SK-N-DZ (cell line): ENCODE measurements at places on chromosomes 2 and 18.

DNA sequence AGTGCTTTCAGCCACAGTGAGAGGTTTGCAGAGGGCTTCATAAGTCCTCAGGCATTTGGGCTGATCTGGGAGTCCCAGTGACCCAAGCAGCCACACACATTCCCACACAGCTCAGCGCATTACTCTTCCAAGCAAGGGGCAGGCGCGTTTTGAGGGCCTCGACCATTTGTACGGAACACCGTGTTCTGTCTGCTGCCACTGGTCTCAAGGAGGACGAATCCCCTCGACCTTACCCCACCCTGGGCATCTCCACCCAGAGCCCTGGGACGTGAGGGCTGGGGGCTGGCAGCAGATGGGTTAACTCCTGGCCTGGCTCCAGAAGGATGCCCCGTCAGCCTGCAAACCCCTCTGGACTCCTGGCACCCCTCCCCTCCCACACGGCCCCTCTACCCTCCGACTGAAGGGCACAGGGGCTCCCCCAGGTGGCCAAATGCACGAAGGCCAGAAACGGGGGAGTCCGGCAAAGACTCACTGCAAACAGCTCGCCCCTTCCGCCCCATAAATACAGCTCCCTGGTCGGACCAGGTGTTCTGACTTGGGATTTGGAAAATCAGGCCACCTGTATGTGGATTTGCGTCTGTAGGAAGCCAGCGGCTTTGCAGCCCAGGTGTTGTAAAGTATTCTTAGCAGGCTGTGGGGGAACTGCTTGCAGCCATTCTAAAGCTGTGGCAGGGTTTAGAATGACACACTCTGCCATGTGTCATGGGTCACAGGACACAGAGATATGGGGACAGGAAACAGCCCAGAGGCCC is 33.6 kb upstream of the PTMA start:
- DNase-seq, result peak; percentile 76

DNA sequence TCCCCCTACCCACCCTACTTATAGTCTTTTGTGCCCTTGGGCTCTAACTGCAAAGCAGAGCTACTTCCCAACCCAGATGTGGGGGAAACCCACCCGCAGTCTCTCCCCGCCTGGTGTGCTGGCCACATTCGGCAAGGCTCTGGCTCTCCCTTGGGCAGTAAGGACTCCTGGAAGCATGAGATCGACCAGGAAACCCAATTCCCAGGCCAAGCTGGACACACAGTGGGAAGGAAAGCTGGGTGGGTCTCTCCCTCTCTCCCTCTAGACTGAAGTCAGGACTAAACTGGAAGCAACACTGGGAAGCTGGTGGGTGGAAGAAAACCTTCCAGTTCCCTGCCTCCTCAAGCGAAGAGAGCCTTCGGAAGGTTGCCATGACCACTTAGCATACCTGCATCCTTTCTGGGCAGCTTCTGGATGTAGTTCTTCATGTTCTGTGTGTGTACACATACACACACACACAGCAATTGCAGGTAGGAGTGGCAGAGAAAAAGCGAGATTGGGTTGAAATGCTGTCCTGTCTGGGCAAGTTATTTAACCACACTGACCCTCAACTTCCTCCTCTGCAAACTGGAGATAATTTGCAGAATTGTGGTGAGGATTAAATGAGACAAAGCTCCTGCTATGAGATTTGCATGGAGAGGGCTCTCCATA is 33.9 kb downstream of the ZBTB7C start:
- DNase-seq, result no peak

DNA sequence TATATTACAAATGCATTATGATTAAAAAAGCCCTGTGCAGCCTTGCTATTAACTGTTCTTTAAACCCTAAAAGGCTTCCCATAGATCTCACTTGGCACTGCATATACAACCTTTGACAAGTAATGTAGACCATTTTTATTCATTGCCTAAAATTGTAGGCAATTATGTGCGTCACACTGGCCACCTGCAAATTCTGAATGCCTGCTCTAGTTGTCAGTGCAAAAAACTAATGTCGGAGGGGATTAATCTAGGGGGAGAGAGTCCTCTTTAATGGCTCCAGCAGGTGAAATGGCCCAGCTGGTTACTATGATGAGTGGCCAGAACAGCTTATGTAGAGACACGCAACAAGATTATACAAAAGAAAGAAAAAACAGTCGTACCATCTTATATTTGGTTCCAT is 123.2 kb downstream of the OLA1 start:
- DNase-seq, result no peak

DNA sequence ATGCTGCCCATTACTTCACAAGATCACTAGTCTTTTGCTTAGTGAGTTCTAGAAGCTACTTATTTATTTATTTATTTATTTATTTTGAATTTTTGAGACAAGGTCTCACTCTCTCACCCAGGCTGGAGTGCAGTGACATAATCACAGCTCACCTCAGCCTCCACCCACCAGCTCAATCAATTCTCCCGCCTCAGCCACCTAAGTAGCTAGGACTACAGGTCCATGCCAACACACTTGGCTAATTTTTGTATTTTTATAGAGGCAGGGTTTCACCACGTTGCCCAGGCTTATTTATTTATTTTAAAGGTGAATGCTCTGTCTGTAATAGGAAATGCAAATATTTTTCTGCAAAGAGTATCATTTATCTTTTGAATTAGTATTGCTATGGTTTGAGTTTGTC is 67.7 kb downstream of the ATAD2B start:
- no peak for DNase-seq

- no peak for DNase-seq
These were observed 5.1 kb downstream of the PKDCC start for GRCh38 chr2:42052702-42053481.

DNA sequence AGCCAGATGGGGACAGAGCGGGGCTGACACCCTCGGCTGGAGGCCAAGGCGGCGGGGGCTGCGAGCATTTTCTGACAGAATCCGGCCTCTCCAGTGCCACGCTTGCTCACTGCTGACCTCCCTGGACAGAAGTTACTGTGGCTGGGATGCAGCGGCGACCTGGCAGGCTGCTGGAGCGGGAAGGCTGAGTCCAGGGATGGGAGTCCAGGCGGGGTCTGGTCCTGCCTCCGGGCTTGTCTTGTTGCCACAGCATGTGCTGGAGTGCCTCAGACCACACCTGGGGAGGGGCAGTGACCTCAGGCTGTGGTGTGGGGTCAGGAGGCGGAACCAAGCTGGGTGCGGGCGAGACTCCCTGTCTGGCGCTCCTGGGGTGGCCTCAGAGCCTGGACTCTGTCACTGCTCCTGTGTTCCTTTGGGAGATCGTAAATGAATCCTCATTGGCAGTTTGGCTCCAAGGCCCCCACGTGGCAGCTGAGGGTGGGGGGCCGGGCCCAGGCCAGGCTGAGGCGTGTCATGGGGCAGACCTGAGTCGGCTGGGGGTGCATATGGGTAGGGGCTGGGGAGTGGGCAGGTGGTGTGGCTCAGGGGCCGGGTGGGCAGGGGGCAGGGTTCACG is 5.5 kb downstream of the BOK start:
- DNase-seq, result peak; percentile 85

DNA sequence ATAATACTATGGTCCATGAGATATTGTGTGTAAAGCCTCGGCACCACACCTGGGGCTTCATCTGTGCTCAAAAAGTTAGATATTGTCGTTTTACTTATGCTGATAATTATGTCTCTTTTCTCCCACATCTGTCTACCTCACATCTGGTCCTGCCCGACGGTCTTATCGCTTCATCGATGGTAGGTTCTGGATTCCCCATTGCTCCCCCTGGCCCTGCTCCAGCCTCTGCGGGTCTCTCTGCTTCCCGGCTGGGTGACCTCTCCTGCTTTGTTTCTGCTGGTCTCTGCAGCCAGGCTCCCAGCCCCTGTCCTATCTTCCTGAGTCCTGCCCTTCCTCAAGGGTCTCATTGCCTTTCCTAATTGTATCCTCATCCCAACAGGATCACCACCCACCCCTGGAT is 294.2 kb downstream of the NDUFA10 start:
- no peak for DNase-seq

DNA sequence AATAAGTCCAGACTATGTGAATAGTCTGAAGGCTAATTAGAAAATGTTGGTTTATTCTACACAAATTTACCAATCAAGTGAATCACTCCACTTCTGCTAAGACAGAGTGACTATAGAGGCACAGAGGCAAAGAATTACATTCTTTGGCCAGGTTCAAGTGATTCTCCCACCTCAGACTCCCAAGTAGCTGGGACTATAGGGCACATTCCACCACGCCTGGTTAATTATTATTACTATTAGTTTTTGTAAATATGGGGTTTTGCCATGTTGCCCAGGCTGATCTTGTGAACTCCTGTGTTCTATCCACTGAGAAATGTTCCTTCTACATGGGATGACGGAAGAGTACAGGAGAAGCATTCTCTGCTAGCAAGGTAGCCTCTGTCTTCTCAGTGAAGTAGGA is 37.6 kb upstream of the PSME4 start:
- no peak for DNase-seq

GRCh38 chr2:47725808-47726207 is 57.1 kb upstream of the MSH6 start:
- no peak for DNase-seq

GRCh38 chr2:102442967-102443828 is 20.2 kb downstream of the IL18RAP start:
- DNase-seq, result no peak

DNA sequence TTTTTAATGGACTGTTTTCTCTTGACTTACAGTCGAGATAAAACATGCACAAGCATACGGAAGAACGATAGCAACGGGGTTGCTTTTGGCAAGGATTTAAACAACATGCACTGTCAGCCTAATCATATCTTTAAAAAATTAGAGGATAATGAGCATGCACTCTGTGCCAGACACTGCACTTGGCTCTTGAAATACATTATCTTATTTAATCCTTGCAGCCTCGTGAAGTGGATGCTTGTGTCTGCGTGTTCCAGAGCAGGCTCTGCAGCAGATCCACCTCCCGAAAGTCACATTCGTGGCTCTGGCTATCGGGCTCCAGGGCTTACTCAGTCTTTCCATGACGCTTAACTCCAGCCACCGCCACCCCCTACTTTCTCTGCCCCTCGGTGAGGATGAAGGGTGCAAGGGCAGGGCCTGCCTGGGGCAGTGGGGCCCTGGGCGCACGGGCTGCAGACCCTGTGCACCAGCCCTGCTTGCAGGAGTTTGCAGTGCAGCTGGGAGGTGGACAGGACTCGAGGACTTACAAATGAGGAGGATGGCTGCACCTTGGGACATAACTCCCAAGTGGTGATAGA is 61.7 kb downstream of the ACKR3 start:
- peak; percentile 13 for DNase-seq

GRCh38 chr2:239855863-239856587 is 169.1 kb downstream of the NDUFA10 start:
- no peak for DNase-seq

- no peak for DNase-seq
These were observed 22.1 kb upstream of the OSR1 start for GRCh38 chr2:19380532-19380931.

DNA sequence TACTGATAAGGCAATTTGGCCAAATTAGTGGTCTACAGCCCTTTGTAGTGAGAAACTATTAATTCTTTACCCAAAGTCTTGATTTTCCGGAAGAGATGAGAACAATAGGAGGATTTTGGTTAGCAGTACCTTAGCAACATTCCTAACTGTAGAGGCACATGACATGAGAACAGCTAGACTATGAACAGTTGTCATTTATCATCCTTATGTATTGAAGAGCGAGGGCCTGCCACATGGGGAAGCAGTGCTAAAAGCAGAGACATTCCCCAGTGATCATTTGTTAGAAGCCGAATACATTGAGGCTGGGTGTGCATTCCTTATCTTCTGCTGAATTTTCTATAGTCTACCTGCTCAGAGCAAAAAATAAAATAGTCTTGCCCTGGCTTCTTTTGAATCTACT is 65.2 kb downstream of the RBBP8 start:
- DNase-seq, result no peak

GRCh38 chr2:207437136-207437523 is 92.6 kb upstream of the CREB1 start:
- peak; percentile 87 for DNase-seq

GRCh38 chr2:23564615-23564960 is 179.6 kb downstream of the KLHL29 start:
- DNase-seq, result no peak

- DNase-seq, result no peak
These were observed 174.0 kb upstream of the MYCN start for GRCh38 chr2:15766303-15766861.

DNA sequence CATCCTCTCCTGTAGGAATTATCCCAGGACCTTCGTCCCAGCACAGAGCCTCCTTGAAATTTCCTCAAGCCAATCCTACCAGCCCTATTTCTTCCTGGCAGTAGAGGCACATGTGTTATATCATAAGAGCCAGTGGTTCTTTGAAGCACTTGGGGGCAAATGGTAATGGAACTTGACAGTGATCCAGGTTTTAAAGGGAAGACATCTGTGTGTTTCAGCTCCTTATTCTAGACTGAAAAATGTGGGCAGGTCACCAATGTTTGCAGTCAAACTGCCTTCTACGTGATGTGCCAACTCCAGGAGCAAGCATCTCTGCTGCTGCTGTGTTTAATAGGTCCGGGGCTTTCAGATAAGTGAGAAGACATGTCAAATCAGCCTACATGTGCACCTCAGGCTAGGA is 157.1 kb downstream of the GALNT14 start:
- no peak for DNase-seq

- DNase-seq, result no peak
These were observed 191.0 kb upstream of the TCF4 start for GRCh38 chr18:55778788-55779690.

GRCh38 chr2:179235463-179236108 is 29.0 kb downstream of the SESTD1 start:
- DNase-seq, result no peak

DNA sequence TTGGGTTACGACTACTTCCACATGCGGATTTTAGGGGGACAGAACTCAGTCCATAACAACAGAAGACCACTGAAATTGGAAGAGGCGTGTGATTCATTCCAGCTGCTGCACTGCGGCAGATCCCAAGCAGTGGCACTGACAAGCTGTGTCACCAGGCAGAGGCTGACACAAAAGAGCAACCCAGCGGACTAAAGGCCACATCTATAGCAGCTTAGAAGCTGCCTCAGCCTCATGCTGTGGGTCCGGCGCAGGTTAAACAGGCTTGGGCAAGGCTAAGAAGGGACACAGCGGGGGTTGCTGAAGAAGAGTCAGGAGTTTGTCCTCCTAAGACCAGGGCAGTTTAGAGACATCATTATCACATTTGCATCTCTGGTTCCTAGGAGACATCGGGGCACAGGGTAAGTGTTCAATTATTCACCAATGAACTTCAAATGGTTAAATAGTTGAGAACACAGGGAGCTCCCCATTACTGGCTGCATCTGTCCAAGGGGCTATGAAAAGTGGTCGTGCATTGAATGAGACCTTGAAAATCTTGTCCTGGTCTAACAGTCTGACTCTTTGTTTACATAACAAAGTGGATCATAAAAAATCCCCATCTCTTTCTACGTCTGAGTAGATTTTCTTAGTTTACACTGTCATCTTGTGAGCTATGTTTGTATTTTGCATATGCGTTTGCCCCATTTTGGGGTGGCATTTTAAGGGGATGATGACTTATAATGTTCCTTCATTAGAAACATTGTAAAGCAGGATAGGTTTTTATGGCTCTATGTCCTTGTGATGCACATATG is 162.3 kb upstream of the TRIB2 start:
- DNase-seq, result peak; percentile 33

GRCh38 chr2:45946023-45946422 is 294.5 kb downstream of the PRKCE start:
- DNase-seq, result no peak

GRCh38 chr2:38734299-38735058 is 16.7 kb downstream of the SRSF7 start:
- DNase-seq, result no peak
